Chondrocyte (in vitro differentiated cells): ENCODE measurements at places on chromosomes 2 and 18. TPM values are rescaled to one million over a fixed set of nuclear protein-coding genes. Genes with fewer than 3 reads are reported as not detected.

DNA sequence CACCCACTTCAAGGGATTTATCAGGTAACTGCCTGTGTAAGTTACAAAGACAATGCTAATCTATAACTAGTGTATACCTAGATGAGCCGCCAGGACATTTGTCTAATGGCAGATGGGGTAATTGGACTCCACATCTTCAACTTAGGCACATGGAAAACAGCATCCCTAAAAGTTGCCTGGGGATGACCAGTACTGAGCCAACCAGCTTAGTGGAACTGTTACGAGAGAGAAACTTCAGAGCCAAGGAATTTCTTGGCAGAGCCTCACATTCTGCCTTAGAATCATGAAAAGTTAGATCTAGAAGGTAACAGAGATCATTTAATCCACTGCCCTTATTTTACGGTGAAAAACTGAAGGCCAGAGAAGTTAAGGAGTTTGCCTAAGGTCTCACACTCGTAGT lies 15.5 kb upstream of the CLASP1 start:
- DNase-seq: no peak

RPIA gene
- total RNA-seq: 8.6 to 9.0 TPM (median 8.9 TPM) in 3 replicates

GRCh38 chr2:19048593-19049266 lies 309.7 kb downstream of the OSR1 start:
- DNase-seq: no peak

- DNase-seq: no peak
These were observed 40.7 kb downstream of the TTC39C start for GRCh38 chr18:24055009-24055804.

GRHL1 gene
- total RNA-seq: 0.31 to 0.59 TPM (median 0.42 TPM) in 3 replicates

DNA sequence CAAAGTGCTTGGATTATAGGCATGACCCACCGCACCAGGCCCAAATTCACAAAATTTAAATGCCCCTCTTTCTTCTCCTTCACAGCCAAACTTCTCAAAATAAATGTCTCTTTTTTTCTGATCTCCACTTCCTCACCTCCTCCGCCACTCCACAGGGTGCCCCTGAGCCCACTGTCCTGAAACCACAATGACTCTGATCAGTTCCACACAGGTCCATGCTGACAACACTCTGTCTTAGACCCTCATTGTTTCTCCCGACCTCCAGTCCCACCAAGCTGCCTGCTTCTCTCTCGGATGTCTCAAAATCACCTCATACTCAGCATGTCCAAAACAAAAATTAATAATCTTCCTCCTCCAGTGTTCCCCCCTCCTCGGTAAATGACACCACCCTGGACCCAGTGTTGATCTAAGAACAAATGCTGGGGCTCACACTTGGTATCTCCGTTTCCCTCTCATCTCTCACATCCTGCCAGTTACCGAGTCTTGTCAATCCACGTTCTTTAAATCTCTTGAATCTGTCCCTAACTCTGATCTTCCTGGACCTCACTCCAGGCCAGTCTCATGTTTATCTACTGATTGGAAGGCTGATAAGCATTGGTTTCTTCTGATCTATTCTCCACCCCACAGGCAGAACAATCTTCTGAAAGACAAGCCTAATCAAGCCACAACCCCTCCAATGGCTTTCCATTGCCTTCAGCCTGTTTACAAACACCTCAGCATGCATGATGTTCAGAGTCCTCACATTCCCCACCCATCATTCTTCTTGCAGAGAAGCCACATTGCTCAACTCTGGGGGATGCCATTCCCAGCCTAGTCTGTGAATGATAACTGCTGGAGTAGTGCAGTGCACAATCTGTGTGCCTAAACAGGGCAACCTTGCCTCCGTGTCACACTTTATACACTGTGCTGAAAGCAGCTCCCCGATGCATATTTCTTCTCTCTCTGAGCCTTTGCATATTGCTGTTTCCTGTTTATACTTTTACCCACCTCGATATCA lies 12.4 kb upstream of the ANKRD44 start:
- DNase-seq: no peak

DNA sequence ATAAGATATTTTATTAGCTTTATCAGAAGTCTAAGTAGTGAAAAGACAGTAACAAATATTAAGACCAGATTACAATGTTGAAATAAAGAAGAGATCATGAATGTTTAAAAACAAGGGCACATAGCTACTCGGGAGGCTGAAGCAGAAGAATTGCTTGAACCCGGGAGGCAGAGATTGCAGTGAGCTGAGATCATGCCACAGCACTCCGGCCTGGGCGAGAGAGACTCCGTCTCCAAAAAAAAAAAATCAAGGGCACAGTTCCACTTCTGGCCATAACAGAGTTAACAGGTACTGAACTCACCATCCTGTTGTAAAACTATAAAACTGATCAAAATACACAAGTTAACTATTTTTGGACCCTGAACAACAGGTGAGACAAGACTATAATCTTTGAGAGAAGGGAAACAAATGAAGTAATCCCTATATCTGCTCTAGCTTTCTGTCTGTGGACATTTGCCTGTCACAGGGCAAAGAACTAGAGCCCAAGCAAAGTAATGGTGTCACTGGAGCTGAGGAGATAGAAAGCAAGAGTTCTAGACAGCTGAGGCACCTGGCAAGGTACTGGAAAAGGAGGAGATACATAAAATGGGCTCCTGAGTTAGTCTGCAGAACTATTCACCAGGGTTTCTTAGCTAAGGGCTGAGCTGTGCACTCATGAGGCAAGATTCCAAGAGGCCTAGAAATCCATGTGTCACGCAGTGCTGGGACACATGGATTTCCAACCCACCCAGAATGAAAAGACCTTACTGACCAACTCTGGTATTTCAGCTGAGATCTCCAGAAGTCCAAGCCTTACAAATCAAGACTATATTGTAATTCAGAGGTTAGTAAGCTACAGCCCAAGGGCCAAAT lies 15.2 kb downstream of the MMADHC start:
- no peak for DNase-seq

GRCh38 chr2:186347472-186347871 lies 138.6 kb upstream of the ZC3H15 start:
- no peak for DNase-seq

- no peak for DNase-seq
These were observed 53.2 kb downstream of the NEMP2 start for GRCh38 chr2:190481339-190481738.

ALPP gene
- not detected in 3 replicates for total RNA-seq

DSC2 gene
- total RNA-seq: 0.58 to 2.3 TPM (median 2.0 TPM) in 3 replicates
